ENCODE measurements at places on chromosomes 7 and 10.

DNA sequence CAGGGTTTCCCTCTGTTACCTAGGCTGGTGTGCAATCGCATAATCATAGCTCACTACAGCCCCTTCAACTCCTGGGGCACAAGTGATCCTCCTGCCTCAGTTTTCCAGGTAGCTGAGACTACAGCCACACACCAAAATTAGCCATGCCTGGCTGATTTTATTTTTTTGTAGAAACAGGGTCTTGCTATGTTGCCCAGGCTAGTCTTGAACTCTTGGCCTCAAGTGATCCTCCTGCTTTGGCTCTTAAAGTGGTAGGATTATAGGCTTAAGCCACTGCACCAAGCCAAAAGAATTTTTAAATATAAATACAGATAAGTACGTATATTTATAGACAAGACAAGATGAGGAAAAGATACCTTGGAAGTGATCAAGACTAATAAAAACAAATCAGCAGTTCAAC is 116.9 kb downstream of the NRBF2 start:
- no peak for DNase-seq

GRCh38 chr7:48734695-48735406 is 189.5 kb upstream of the CDC14C start:
- DNase-seq, result no peak

DNA sequence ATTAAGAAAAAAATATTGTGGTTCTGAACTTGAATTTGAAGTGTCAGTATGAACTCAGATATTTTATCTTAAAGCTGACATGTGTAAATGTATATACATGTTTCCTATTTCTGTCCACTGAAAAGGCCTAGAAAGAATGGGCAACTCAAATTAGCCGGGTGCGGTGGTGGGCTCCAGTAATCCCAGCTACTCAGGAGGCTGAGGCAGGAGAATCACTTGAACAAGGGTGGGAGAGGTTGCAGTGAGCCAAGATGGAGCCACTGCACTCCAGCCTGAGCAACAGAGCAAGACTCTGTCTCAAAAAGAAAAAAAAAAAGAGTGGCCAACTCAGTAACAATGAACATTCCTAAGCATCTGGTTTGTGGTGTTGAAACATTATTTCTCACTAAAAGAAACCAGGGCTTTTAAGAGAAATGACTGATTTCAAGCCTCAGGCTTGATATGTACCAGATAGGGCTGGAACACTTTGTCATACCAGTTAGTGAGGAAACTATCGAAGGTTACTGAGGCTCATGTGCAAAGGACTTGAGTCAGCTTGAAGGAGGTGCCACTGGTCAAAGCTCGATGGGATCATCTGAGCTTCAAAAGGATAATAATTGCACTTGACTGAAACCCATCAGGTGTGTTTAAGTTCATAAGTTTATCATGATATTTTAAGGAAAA is 40.5 kb downstream of the AOAH start:
- no peak for DNase-seq

DNA sequence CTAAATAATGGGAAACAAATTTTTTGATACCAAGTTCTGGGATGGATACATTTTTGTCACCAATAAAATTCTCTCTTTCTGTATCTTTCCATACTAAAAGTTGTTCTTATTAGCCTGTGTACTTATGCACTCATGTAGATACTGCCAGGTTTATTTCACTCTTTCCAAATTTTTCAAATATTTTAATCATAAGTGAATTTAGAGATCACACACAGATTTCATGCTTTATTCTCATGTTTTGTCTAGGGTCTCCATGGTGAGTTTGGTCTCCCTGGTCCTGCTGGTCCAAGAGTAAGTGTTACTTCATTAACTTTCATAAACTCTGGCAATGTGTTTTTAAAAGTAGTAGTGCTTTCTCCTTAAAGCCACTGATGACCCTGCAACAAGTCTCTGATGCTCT is 20.3 kb downstream of the COL1A2 start:
- no peak for DNase-seq

- no peak for DNase-seq
These were observed 725.2 kb upstream of the CELF2 start for GRCh38 chr10:10292501-10292900.

GRCh38 chr10:79093658-79094411 is 25.1 kb downstream of the ZMIZ1 start:
- no peak for DNase-seq

DNA sequence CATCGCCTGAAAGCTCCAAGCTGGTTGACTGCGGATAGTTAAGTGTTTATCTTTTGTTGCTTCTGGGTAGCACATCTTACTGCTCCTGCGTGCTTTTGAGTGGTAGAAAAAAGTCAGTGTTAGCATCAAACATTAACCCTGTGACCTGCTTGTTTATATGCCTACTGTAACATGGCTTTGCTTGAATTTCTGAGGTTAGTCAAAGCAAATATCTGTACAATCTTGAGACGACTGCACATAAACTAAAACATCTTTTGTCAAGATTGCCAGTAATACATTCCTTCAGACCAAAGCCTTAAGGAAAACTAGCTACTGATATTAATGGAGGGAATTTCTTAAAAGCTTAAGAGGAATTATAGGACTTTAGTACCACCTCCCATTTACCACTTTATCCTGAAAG is 163.7 kb downstream of the BAMBI start:
- no peak for DNase-seq

GRCh38 chr7:16345979-16346958 is 75.1 kb downstream of the CRPPA start:
- peak; percentile 72 for DNase-seq

GRCh38 chr10:69045441-69046300 is 42.2 kb upstream of the SRGN start:
- no peak for DNase-seq

DNA sequence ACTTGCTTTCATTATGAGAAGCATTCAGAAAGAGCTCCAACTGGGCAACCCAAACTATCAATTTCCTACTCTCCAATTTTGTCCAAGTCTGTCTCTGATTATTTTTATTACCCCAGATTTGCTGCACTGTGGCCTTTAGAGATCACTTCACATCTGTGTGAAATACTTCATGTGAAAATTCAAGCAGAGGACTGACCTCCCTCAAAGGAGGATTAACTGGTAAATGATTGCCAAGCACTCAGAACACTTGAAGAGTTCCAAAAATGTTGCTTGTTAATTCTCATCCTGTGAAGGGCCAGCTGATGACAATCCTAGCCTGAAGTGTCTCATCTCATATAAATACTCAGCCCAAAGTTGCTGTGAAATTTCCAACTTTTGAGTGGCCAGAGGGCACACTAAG is 182.8 kb upstream of the DGKB start:
- no peak for DNase-seq

- peak; percentile 27 for DNase-seq
These were observed 69.6 kb upstream of the PDCD4 start for GRCh38 chr10:110802090-110802489.

DNA sequence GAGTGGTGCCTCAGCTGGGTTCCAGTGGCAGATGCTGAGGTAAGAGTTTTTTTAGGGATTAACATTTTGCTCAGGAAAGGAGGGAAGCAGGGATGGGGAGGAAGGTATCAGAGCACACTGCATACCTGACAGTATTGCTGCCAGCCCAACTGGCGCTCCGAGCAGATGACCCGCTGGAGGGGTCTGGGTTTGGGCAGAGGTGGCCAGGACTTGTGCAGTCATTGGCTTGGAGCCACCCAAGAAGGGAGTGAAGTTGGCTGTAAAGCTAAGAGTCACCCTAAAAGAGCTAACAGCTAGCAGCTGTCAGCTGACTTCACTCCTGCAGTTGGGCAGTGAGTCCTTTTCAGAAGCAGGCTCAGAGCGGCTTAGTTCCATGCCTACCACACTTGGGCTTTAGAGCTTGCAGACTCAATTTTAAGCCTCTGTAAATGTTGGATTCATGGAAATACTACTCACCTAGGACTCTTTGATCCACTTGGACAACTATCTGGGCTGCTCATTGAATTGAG is 5.8 kb upstream of the ARHGAP22 start:
- no peak for DNase-seq

DNA sequence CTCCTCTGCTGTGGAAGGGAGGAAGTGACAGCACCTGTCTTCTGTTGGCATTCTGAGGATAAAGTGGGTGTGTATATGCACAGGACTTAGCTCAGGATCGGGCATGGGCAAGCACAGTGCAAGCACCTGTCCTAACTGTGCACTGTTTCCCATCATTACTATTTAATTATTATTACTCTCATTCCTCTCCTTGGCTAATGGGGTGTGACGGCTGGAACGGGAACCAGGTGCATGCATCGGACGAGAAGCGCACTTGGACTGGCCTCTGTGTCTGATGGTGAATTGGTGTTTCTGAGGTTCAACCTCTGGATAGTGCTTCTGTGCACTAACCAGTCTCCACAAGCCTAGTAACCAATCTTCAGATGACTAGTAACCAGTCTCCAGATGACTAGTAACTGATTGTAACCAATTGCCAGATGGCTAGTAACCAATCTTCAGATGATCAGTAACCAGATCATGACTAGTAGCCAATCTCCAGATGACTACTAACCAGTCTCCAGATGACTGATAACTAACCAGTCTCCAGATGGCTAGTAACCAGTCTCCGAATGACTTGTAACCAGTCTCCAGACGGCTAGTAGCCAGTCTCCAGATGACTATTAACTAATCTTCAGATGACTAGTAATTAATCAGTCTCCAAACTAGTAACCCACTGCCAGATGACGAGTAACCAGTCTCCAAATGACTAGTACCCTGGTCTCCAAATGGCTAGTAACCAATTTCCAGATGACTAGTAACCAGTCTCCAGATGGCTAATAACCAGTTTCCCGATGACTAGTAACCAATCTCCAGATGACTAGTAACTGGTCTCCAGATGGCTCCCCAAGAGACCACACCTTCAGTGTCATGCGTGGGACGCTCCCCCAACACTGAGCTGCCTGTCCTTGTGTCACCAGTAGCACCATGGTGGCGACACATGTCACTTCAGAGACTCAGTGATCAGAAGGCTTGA is 85.8 kb downstream of the PAXIP1 start:
- no peak for DNase-seq

GRCh38 chr10:693506-693905 is 4.0 kb upstream of the DIP2C start:
- no peak for DNase-seq

DNA sequence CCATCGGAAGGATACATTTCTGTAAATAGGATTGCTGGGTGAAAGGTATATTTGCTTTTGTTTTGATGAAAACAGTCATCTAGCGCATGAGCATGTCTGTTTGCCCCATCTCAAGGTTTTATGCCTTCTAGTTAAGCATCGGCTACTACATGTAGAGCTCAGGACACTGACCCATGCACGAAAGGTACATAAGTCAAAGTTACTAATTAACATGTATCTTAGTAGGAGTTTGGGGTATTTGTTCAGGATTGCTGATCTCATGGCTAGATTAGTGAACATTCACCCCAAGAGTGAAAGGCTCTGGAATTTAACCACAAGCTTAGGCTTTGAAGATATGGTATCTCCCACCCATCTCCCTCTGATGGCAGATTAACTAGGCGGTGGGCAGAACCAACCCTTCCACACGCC is 91.5 kb downstream of the RBM20 start:
- no peak for DNase-seq

- no peak for DNase-seq
These were observed 40.4 kb upstream of the OPN4 start for GRCh38 chr10:86613905-86614304.

- no peak for DNase-seq
These were observed 27.3 kb downstream of the AGAP3 start for GRCh38 chr7:151113344-151114150.

GRCh38 chr7:16028103-16028502 is 341.6 kb upstream of the MEOX2 start:
- DNase-seq, result no peak

- peak; percentile 90 for DNase-seq
These were observed 728.3 kb upstream of the PHF14 start for GRCh38 chr7:10245406-10245805.

- no peak for DNase-seq
These were observed 354.8 kb downstream of the ABCA13 start for GRCh38 chr7:48525736-48526732.

All from NCI-H2171 treated with DMSO at 0.1 percent for 48 hours (cell line).